ENCODE measurements at places on chromosomes 7 and 10. TPM values are rescaled to one million over a fixed set of nuclear protein-coding genes. Genes with fewer than 3 reads are reported as not detected.

The SEMA3D gene
- total RNA-seq: 1.7 TPM

DNA sequence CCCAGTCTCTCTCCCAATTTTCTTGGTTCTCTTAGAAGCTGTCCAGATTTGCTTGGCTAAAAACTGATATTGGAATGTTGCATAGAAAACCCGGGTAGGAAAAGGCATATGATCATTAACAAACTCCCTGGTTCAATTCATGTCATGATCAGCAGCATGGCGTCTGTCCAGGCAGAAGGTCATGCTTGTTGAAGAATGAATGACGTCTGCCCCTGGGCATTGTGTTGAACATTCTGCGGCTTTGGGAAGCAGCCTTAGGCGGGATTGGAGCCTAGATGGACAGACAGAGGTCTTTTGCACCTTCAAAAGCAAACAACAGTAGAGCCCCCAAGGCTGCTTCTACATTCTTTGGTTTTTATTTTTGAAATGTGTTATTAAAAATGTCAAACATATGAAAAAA, 7.7 kb upstream of the MINDY3 start:
- no peak for DNase-seq

GRCh38 chr10:112215342-112215774, 31.8 kb upstream of the GPAM start:
- DNase-seq: no peak

DNA sequence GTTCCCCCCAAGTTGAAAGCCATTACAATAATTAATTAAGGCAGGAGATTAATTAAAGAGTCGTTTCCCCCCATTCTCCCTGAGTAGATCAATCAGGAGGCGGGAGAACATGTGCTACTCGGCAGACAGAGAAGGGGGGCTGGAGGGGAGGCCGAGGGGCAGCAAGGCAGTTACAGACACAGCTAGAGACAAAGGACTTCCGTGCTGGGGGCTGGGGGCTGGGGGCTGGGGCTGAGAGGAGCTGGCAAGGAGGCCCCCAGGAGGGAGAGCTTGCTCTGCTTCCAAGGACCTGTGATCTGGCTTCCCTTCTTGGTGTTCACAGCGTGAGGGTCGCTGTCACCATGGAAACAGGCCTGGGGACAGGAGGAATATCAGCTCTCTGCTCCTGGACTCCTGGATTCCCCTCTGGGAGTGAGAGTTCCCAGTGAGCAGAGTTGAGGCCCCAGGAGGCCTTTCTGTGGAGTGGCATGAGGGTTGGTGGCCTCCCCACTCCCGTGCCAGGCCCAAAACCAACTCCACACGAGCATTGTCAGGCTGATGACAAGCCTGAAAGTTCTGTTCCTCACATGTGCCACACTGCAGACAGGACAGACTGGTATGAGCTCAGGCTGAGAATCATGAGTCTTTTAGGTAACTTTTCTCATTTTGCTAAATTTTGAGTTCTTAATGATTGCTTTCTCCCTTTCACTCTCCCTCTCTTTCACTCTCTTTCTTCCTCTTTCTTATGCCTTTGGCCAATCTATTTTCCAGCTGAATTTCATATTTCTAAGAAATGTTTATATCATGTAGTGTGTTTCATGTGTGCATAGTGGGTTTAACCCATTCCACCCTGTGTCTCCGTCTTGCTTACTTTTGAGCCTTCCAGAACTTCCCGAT, 16.4 kb downstream of the FAM241B start:
- no peak for DNase-seq

GRCh38 chr7:31851119-31851518, 164.1 kb downstream of the PPP1R17 start:
- DNase-seq: no peak

The UNCX gene
- total RNA-seq: not detected

GRCh38 chr10:75276069-75276872, 40.5 kb upstream of the COMTD1 start:
- peak; percentile 84 for DNase-seq

Data from upper lobe of left lung (tissue), 6 donors.